ENCODE measurements at places on chromosomes 1 and 21. TPM values are rescaled to one million over a fixed set of nuclear protein-coding genes. Genes with fewer than 3 reads are reported as not detected.

DNA sequence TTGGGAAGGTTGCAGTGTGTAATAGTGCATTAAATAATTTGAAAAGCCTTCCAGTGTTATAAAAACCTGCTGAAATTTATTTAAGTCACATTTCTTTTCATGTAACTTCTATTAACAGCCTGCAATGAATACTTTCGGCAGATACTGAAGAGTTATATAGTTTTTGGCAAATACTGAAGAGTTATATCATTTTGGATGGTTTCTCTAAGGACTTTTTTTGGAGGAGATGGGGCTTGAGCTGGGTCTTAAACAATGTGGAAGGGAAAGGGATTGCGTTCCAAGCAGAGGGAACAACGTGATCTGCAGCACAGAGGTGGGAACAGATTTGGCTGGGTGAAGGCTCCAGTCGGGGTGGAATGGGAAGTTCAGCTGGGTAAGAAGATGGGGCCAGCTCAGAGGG lies 39.8 kb downstream of the MTR start:
- no peak for DNase-seq

DNA sequence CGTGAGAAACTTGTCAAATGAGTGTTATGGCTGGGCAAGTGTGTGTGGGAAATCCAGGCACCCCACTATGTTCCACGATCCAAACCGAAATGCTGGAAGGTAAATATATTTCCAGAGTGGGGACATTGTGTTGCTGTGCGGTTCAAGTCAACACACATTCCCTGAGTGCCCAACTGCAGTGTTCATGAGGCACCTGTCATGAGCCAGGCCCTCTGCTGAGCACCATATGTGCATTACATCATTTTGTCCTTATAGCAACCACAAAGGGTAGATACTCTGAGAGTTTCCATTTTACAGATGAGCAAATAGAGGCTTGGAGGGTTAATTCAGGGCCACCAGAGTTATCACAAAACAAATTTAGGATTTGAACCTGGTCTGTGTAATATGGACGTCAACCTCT lies 59.9 kb upstream of the SOD1 start:
- no peak for DNase-seq

FCGR3B gene
- not detected for total RNA-seq

DNA sequence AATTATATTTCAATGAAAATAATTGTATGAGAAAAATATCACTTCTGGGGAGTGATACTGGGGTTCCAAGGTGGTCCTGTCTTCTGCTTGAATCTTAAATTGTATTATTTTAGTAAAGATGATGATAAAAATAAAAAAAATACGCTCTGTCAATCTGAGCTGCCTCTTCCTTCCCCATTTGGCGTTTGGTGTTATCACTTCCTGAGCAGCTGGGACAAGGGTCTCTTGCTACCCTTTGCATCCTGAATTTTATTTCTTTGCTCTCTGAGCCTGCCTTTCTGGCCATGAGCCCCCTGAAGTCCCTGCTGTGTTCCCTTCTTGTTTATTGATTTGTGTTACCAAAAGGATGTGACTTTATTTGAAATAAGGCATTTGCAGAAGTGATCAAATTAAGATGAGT lies 111.0 kb downstream of the KCNJ6 start:
- no peak for DNase-seq

MSH4 gene
- 0.13 TPM for total RNA-seq
